Chondrocyte (in vitro differentiated cells): ENCODE measurements at places on chromosomes 13 and 19.

GRCh38 chr19:29841559-29842367, 30.0 kb downstream of the CCNE1 start:
- peak; percentile 68 for DNase-seq

DNA sequence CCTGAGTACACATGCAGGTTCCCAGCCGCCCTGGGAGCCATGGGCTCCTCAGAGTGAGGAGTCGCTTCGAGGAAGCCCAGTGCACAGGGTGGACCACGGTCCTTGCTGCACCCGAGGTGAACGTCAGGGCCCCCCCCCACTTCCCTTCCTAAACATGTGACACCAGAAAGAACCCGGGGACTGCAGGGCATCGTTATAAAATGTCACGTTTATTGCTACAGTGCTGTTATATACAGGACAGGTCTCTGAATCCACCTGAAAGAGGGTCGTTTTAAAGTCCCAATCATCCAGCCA, 3.8 kb upstream of the UQCR11 start:
- no peak for DNase-seq

- DNase-seq, result peak; percentile 40
Observed at GRCh38 chr19:6059988-6060599, 50.2 kb downstream of the RFX2 start.

- no peak for DNase-seq
Observed at GRCh38 chr13:101325423-101325822, 90.9 kb downstream of the NALCN start.

DNA sequence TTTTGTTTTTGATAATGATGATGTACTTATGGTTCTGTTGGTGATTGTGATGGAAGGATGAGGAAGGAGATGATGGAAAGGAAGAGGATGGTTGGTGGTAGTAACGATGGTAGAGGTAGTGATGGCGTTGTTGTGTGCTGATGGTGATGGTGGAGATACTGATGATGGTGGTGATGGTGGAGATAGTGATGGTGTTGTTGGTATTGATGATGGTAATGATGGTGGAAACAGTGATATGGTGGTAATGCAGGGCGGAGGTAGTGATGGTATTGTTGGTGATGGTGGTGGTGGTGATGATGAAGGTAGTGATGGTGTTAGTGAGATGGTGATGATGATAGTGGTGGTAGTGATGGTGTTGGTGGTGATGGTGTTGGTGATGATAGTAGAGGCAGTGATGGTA, 12.7 kb downstream of the CLEC17A start:
- no peak for DNase-seq

GRCh38 chr13:100584896-100585295, 3.7 kb downstream of the GGACT start:
- no peak for DNase-seq

GRCh38 chr13:106919638-106920037, 351.7 kb upstream of the ARGLU1 start:
- DNase-seq, result no peak

GRCh38 chr19:18368504-18369222, 17.3 kb upstream of the GDF15 start:
- DNase-seq, result no peak

DNA sequence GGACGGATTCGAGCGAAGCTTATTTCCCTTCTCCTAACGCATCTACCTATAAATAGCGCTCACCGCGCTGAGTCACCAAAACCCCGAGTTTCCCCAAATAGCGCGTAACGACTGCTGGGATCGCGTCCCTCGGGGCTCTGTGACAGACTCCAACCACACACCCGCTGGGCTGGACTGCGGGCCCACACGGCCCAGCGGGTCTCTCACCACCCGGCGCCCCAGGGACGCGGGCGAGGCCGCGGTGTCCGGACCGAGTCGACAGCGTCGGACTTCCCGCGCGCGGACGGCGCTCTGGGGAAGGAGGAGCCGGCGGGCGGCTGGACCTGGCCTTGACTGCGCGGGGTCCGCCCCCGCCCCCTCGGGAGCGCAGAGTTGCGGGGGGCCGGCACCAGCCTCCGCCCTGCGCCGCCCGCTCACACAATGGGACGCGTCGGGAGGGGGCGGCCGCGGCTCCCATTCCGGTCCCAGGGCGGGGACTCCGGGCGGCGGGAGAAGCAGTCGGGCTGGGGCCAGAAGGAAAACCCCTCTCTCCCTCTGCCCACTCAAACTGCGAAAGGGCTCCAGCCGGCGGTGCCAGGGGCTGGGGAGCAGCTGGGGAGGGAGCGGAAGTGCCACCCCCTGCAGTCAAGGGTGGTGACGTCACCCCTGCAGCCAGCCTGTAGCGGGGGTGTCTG, 108.8 kb downstream of the KCNRG start:
- DNase-seq, result no peak

DNA sequence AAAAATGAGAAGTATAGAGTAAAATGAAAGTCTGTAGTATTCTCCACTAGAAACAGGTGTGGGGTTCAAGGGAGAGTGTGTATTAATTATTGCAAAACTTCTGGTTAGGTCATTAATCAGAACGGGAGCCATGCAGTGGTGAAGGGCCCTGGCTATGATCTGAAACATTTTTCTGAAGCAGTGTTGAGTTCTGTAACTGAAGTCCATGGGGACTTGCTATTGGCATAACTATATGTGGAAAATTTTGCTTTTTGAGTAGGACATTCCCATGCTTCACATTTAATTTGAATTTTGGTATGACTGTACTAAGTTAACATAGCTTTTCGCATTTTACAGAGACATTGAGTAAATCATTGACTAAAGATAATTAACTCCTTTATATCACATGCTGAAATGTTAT, 67.5 kb downstream of the LRCH1 start:
- DNase-seq, result no peak

DNA sequence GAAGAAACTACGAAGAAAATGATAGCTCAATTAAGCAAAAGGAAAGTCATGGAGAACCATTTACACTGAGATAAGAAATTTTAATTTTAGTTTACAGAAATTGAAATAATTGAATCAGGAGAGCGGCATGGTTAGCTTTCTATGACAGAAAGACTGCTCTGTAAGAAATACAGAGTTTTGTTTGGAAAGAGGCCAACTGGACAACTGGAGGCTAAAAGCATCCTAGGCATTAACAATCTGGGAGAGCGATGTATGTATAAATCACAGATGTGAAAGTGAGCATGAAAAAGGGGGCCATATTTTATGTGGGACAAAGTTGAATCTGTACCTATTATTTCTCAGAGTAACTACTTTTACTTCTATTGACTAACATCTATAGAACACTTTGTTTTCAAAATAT, 1608.8 kb upstream of the PCDH20 start:
- DNase-seq, result no peak

- no peak for DNase-seq
Observed at GRCh38 chr13:44713788-44714469, 137.8 kb upstream of the TSC22D1 start.

DNA sequence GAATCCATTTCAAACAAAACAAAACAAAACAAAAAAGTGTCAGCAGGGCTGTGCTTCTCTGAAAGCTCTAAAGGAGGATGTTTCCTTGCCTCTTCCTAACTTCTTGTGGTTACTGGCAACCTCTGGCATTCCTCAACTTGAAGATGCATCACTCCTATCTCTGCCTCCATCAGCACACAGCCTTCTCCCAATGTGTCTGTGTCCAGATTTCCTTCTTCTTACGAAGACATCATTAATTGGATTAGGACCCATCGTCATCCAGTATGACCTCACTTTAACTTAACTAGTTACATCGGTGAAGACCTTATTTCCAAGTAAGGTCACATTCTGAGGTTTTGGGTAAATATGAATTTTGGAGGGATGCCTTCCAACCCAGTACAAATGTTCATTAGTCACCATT, 33.8 kb upstream of the GTF2F2 start:
- DNase-seq, result no peak

DNA sequence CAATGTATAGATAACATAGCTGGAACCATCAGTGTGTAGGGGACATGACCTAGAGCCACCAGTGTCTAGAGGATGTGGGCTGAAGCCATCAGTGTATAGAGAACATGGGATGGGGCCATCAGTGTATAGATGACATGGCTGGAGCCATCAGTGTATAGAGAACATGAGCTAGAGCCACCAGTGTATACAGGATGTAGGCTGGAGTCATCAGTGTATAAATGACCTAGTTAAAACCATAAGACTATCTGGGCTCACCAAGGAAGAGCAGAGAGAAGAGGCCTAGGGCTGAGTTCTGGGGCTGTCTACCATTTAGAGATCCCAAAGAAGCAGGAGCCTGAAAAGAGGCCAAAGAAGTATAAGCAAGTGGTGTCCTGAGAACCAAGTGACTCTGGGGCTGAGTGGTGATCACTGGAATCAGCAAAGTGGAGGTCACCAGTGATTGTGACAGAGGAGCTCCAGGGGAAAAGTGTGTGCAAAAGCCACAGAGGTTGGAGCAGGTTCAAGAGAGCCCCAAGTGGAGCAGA, 41.0 kb downstream of the RFX2 start:
- peak; percentile 24 for DNase-seq
